Motor neuron (in vitro differentiated cells): ENCODE measurements at places on chromosomes 13 and 19.

GRCh38 chr13:44169018-44169911 lies 204.4 kb upstream of the SERP2 start:
- ATAC-seq, result no peak

- ATAC-seq, result no peak
Observed at GRCh38 chr13:114089341-114089740, 43.1 kb downstream of the RASA3 start.

DNA sequence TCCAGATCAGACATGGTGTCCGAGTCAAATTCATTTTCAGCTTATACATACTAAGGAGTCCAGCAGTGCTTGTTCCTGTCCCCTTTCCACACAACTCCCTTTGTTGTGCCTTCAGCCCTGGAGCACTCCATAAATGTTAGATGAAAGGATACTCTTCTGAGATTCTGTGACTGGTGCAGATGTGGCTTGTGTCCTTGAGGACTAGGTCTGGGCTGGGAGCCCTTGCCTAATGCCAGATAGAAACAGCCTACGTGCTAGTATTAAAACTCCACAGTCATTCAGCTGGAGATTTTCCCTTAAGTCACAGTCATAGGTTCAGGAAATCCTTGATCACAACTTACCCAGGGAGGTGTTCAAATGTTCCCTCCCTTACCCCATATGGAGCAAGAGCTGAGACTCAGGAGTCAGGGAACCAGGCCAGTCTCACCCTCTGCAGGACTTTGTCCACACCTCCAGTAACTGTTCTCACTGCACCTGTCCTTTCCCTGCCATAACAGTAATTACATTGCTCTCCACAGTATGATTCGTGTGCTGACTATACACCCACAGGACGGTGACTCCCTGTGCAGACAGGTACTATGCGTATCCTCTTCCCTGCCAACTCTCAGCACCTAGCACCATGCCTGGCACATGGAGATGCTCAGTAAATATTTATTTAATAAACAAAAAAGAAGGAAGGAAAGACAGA lies 15.5 kb upstream of the SERPINE3 start:
- ATAC-seq, result no peak

DNA sequence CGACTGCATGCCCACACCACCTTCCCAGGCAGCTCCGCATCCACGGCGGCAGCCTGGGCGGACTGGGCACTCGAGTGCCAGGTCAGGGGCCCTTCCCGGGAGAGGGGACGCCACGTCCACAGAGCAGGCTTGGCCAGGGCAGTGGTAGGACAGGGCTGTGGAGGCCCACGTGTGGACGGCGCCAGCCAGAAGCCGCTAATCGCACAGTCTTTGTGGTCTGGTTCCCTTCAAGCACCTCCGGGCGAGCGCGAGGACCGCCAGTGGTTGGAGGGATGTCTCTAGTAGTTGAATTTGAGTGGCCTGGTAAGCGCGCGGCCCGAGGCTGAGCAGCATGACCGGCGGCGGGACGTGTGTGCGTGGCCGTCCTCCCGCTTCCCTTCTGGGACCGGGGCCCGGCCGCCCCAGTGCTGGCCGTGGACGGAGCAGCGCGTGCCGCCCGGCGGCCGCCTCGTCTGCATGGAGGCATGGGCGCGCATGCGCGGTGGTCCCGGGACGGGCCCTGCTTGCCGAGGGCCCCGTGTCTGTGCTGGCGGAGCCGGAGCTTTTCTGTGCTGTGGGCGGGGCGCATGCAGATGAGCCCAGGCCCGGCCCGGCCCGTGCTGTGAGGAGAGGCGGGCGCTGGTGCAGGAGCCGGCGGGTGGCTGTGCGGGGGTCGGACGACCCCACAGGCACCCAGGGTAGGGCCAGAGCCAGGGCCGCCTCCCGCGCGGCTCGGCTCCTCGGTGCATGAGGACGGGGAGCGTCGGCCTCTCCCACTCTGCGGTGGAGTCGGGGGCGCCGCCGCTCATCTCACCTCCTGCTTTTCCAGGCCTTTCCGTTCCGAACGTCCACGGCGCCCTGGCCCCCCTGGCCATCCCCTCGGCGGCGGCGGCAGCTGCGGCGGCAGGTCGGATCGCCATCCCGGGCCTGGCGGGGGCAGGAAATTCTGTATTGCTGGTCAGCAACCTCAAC lies 8.6 kb downstream of the PTBP1 start:
- peak; percentile 17 for ATAC-seq

DNA sequence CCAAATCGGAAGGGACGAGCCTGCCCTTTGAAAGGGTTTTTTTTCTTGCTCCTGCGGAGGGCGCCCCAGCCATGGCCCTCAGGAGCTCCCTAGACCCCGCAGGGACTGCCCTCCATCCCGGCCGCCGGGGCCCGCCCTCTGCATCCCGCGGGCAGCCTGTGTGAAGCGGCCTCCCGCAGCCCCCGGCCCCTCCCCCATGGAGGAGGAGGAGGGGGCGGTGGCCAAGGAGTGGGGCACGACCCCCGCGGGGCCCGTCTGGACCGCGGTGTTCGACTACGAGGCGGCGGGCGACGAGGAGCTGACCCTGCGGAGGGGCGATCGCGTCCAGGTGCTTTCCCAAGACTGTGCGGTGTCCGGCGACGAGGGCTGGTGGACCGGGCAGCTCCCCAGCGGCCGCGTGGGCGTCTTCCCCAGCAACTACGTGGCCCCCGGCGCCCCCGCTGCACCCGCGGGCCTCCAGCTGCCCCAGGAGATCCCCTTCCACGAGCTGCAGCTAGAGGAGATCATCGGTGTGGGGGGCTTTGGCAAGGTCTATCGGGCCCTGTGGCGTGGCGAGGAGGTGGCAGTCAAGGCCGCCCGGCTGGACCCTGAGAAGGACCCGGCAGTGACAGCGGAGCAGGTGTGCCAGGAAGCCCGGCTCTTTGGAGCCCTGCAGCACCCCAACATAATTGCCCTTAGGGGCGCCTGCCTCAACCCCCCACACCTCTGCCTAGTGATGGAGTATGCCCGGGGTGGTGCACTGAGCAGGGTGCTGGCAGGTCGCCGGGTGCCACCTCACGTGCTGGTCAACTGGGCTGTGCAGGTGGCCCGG lies 815 bp downstream of the MAP3K10 start:
- ATAC-seq, result peak; percentile 22

- ATAC-seq, result no peak
Observed at GRCh38 chr19:56842412-56842811, 1.9 kb upstream of the PEG3 start.

- no peak for ATAC-seq
Observed at GRCh38 chr13:61989978-61990377, 574.3 kb upstream of the PCDH20 start.

- no peak for ATAC-seq
Observed at GRCh38 chr13:39134574-39134973, 96.3 kb downstream of the NHLRC3 start.

- no peak for ATAC-seq
Observed at GRCh38 chr19:33826521-33826920, 29.9 kb downstream of the KCTD15 start.

DNA sequence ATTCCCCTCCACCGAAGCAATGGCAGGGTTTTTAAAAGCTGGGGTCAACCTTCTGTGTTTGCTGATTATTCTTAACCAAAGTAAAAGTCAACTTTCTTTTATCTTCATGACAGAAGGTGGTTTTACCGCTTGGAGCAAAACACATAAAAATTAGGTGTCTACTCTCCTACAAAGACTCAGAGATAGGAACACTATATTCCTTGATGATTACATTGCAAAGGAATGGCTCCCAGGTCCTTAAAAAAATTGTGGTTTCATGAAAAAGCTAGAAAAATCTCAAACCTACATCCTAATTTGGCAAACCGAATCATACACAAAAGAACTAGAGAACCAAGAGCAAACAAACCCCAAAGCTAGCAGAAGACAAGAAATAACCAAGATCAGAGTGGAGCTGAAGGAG lies 760.4 kb upstream of the PCDH20 start:
- no peak for ATAC-seq

DNA sequence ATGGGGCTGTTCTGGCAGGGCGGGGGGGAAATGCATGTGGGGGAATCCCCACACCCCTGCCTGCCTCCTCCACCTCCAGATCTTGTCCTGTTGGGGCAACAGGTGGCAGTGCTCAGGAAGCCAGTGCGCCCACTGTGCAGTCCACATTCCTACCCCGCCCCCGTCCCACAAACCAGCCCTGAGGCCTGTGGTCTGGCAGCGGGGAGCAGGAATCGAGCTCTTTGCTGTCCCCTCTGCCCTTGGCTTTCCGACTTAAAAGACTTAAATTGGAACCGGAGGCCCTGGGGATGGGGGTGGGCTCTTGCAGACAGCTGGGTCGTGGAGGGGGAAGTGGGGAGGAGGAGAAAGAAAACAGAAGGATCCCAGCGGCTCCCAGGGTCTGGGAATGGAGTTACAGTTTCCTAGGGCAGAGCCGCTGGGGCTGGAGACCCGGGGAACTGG lies 4.3 kb downstream of the NANOS3 start:
- ATAC-seq, result no peak

GRCh38 chr13:114149774-114150740 lies 17.6 kb upstream of the RASA3 start:
- ATAC-seq, result no peak

GRCh38 chr13:34654647-34655046 lies 287.4 kb upstream of the NBEA start:
- no peak for ATAC-seq

GRCh38 chr19:35783469-35784434 lies 8.4 kb downstream of the ARHGAP33 start:
- peak; percentile 26 for ATAC-seq

- no peak for ATAC-seq
Observed at GRCh38 chr13:79602936-79603335, 122.0 kb downstream of the NDFIP2 start.

- ATAC-seq, result no peak
Observed at GRCh38 chr19:30453743-30454142, 81.6 kb downstream of the ZNF536 start.

GRCh38 chr13:96898212-96898611 lies 96.1 kb downstream of the OXGR1 start:
- ATAC-seq, result no peak

- ATAC-seq, result no peak
Observed at GRCh38 chr19:401866-402511, 7.0 kb downstream of the C2CD4C start.

DNA sequence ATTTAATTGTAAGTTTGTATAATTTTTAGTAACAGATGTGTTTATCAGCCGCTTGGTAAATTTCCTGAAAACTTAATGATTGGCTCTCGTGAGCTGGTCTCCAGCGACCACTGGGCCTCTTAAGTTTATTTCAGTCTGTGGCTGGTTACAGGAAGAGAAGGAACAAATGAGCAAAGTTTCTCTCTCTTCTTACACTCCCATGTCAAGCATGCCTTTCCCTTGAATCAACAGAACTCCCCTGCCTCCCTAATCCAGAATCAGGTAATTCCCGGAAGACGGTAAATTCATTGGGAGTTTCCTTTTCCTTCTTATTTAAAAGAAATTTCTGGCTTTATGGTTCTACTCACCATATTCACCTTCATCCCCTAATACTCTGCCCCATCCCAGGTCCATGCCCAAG lies 52.5 kb upstream of the POMP start:
- no peak for ATAC-seq

DNA sequence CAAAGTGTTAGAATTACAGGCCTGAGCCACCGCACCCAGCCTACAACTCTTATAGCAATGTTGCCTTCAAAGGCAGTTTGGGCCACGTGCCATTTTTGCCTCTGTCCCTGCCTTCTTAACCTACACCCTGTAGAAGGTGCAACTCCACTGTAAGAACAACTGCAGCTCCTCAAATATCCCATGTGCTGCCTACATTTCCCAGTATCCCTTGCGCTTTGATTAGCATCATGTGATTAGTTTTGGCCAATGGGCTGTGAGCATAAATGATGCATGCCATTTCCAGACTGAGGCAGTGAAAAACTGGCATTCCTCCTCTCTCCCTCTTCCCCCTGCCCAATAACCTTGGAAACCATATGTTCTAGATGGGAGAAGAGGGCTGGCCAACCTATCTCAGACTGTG lies 75.2 kb upstream of the MRI1 start:
- no peak for ATAC-seq

DNA sequence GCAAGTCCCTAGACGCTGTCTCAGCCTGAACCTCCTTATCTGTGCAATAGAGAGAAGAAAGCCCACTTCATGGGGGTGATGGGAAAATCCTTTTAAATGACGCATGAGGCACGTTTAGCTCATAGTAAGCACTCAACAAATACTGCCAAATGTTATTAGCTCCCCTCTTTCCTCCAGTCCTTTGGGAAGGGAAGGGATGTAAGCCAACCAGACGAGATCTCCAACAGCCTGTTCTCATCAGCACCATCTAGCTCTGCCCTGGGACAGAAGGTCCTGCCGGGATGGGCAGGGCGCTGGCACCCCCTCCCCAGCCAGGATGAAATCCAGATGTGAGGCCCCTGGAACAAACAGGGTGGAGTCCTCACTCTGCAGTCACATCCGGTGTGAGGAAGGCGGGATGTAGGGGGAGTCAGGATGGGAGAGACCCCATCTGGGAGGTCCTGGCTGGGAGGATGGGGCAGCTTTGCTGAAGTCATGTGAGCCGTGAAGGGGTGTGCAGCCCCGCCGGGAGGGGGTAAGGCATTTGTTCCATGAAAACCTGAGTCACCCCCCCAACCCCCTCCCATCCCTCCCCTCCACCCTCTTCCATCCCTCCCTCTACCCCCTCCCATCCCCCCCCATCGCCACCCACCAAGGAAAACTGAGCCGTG lies 4.6 kb downstream of the S1PR2 start:
- peak; percentile 18 for ATAC-seq

GRCh38 chr13:33328701-33329100 lies 43.1 kb upstream of the STARD13 start:
- peak; percentile 36 for ATAC-seq

- ATAC-seq, result no peak
Observed at GRCh38 chr19:10096615-10096963, 5.9 kb downstream of the ANGPTL6 start.

DNA sequence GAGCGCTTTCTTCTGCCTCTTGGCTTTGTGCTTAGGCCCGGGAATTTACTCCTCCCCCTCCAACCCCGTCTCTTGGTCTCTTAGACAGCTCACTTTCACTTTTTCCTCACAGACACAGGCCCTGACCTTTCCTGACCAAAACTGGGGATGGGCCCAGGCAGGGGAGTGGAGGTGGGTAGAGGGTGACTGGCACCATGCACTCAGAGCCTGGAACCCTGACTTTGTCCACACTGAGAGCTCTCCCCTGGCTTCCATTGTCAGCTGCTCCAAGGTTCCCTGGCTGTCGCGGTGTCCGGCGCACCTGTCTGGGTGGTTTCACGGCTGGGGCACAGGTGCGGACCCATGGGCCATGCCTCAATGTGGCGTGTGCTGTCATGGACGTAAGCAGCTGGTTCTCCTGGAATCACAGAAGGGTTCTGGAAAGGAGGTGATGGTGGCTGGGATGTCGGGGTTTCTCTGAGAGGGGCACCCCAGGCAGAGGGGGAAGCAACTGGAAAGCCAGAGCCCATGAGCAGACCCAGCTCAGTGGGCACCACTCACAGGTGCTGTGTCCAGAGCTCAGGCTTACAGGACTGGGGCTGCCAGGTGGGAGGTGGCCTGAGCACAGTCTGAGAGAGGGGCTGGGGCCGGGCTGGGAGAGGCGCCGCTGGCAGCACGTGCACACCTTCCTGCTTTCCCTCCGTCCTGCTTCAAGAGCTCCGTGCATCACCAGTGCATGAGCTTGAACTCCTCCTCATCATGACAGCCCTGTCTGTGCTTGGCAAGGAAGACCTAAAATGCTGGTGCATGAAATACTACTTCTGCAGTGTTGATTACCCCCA lies 28.0 kb upstream of the C1QTNF9 start:
- no peak for ATAC-seq
